SJCRH30 (cell line): ENCODE measurements at places on chromosomes 5 and 9. TPM values are rescaled to one million over a fixed set of nuclear protein-coding genes. Genes with fewer than 3 reads are reported as not detected.
A peak's percentile ranks its signal among the peaks of the same experiment; 100 is the strongest.

GRCh38 chr9:33476503-33476902, 2.8 kb upstream of the NOL6 start:
- peaks cover 4% of the 10 kb centered on the region; the same call in 1 of the 2 replicates for H3K36me3 ChIP-seq
- H3K27ac ChIP-seq: no peak overlapping the region
- H3K4me3 ChIP-seq: no peak overlapping the region
- DNase-seq: no peak
- no peaks in the 10 kb centered on the region for H3K4me1 ChIP-seq

- no peak overlapping the region for H3K27ac ChIP-seq
- peak; percentile 9 for DNase-seq
- no peak overlapping the region for H3K4me3 ChIP-seq
- H3K27me3 ChIP-seq: no peaks in the 10 kb centered on the region
- no peaks in the 10 kb centered on the region for H3K4me1 ChIP-seq
These were observed 51.7 kb downstream of the SLC12A2 start for GRCh38 chr5:128135286-128135685.

DNA sequence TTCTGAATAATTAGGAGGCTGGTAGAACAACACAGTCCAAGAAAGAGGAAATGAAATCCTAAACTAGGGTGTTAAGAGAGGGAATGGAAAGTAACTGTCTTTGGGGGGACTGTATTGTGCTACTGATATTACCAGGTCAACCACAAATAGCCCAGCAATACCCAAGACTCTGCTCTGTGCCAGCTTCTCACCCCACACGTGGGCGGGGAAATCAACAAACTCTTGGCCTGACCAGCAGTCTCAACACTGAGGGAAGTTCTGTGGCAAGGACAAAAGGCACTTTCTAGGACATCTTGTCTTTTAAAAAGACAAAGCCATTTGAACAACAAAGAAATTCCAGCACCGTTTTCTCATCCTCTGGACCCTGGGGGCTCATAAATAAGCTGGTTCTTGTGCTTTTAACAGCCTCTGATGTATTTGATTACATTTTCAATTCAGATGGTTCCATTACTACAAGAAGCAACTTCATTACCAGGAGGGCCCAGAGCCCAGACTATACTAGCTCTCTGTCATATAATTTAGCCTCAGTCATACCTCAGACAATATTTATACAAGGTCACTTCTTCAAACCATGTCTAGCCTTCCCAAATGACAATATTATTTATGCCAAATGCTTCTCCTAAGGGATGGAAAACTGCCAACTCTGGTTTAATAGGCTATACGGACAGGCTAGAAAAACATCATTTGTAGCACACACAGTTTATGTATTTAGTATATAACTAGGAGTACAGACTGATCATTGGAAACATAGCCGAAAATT, 297.8 kb downstream of the CWC27 start:
- no peaks in the 10 kb centered on the region for H3K36me3 ChIP-seq
- H3K4me3 ChIP-seq: no peak overlapping the region
- DNase-seq: no peak
- no peaks in the 10 kb centered on the region for H3K27me3 ChIP-seq
- H3K4me1 ChIP-seq: no peaks in the 10 kb centered on the region

DNA sequence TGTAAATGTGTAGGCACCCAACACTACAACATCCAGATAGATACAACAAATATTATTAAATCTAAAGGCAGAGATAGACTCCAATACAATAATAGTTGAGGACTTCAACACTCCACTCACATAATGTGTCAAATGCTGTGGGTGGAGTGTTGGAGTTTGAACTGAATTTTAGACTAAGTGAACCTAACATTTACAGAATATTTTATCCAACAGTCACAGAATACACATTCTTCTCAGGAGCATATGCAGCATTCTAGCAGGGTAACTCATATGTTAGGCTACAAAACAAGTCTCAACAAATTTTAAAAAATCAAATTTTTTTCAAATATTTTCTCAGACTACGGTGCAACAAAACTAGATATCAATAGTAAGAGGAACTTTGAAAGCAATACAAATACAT, 648.7 kb upstream of the CDH18 start:
- H3K36me3 ChIP-seq: no peaks in the 10 kb centered on the region
- no peak overlapping the region for H3K27ac ChIP-seq
- DNase-seq: no peak

DNA sequence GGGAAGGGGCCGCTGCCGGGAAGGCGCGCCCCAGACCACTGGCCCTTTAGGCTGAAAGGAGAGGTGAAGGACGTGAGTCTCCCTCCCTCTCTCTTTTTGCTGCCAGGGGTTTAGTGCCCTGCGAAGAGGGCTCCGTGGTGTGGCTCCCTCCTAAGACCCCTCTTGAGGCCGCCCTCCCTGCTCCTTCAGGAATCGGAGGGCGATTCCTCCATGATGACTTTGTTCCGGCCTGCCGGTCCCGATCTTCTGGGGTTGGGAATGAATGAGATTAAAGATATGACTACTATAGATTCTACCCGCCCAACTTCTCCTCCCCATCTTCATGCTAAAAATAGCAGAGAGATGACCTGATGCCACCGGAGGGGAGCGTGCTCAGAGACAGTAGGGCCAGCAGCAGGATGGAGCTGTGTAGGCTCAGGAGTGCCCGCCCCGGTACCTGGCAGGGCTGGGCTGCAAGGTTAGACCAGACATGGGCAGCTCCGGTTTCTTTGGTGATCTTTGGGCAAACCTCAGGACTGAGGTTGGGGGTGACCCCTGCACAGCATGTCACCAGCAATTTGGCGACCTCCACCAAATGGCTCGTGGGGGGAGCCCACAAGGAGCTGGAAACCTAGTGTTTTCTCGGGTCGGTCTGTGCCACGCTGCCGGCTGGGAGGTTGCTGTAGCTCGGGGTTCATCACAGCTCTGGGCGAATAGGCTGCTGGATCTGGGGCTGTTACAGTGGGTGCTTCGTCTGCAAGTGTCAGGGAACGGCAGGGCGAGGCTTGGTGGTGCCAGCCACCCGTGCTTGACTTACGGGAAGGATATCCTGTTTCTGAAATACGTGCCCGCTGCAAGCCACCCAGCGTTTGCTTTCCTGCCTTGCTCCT, 1.7 kb downstream of the OLFM1 start:
- no peaks in the 10 kb centered on the region for H3K4me1 ChIP-seq
- peaks cover 12% of the 10 kb centered on the region for H3K27me3 ChIP-seq
- DNase-seq: no peak
- H3K36me3 ChIP-seq: no peaks in the 10 kb centered on the region
- H3K27ac ChIP-seq: no peak overlapping the region

DNA sequence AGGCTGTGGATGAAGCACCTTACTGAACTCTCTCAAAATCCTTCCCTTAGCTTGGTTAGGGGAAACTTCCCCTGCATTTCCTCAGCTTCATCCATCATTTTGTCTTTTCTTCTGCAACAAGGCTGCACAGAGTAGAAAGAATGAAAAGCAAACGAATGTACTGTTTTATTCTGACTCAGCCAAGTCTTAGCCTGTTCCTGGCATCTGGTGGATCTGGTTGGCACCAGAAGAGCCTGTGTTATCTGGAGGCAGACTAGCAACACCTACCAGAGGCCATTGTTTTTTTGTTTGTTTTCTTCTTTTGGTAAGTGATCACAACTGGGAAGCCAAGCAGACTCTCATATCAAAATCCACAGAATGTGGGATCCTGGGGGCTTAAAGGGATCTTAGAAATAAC, 200.7 kb downstream of the FANCC start:
- no peak overlapping the region for H3K27ac ChIP-seq
- H3K4me1 ChIP-seq: no peaks in the 10 kb centered on the region
- H3K27me3 ChIP-seq: no peaks in the 10 kb centered on the region
- H3K36me3 ChIP-seq: peaks cover 3% of the 10 kb centered on the region; the same call in 1 of the 2 replicates
- DNase-seq: no peak

GRCh38 chr5:81068635-81069034, 108.5 kb downstream of the RASGRF2 start:
- no peaks in the 10 kb centered on the region for H3K27me3 ChIP-seq
- H3K36me3 ChIP-seq: no peaks in the 10 kb centered on the region
- H3K4me3 ChIP-seq: no peak overlapping the region

- no peaks in the 10 kb centered on the region for H3K4me1 ChIP-seq
- H3K27me3 ChIP-seq: no peaks in the 10 kb centered on the region
- no peak overlapping the region for H3K4me3 ChIP-seq
- DNase-seq: no peak
- H3K36me3 ChIP-seq: no peaks in the 10 kb centered on the region; the same call in none of the 2 replicates
These were observed 828.5 kb upstream of the DMAC1 start for GRCh38 chr9:8627976-8628679.

- peak; percentile 55 for DNase-seq
- peaks cover 11% of the 10 kb centered on the region for H3K4me1 ChIP-seq
- no peaks in the 10 kb centered on the region for H3K36me3 ChIP-seq
- no peak overlapping the region for H3K4me3 ChIP-seq
These were observed 4.2 kb downstream of the DAB2 start for GRCh38 chr5:39420482-39421145.

DNA sequence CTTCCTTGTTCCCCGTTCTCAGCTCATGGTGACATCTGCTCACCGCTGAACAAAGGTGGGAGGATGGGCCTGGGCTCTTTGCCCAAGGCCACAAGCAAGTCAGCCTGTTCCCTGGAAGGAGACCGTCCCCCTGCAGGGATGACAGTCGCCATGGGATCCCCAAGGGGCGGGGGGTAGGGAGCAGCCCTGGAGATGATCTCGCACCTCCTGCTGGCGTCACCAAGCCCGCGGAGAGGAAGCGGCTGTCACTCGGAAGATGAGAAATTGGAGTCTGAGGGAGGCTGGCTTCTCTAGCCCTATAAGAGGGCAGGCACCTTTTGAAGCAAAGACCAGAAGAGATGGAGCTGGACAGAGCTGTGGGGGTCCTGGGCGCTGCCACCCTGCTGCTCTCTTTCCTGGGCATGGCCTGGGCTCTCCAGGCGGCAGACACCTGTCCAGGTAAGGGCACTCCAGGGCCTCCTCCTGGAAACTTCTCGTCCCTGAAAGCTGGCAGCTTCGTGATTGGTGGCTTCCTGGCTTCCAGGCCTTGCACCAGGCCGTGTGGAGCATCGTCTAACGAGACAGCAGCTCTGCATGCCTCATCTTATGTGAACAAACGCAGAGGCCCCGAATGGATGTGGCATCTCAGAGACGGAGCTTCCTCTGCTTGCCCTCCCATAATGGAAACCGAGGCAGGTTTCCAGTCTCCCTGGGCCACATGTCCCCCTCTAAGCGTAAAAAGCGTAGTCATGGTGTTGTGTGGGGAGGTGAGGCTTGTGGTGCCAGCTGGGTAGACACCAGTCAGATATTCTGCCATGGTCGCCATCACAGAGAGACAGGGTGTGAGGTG, at the start of gene FCN2:
FCN2 (plus strand) TSS at position 327 of the 829 bp plus-strand sequence; CDS start at position 339, 12 bp downstream.
- H3K36me3 ChIP-seq: no peaks in the 10 kb centered on the region
- H3K27me3 ChIP-seq: peaks cover 15% of the 10 kb centered on the region; the same call in 1 of the 2 replicates
- no peak for DNase-seq
- H3K27ac ChIP-seq: no peak within 1 kb of the TSS
- no peaks in the 10 kb centered on the region for H3K4me1 ChIP-seq

GRCh38 chr9:81588148-81588871, 101.0 kb downstream of the TLE1 start:
- peaks cover 95% of the 10 kb centered on the region for H3K36me3 ChIP-seq
- H3K4me3 ChIP-seq: no peak overlapping the region
- H3K4me1 ChIP-seq: no peaks in the 10 kb centered on the region
- H3K27me3 ChIP-seq: no peaks in the 10 kb centered on the region

- no peaks in the 10 kb centered on the region for H3K4me1 ChIP-seq
- no peaks in the 10 kb centered on the region for H3K27me3 ChIP-seq
- H3K4me3 ChIP-seq: no peak overlapping the region
- no peak overlapping the region for H3K27ac ChIP-seq
- H3K36me3 ChIP-seq: peaks cover 57% of the 10 kb centered on the region
These were observed 206.9 kb downstream of the ZSWIM6 start for GRCh38 chr5:61538722-61539501.

GRCh38 chr5:57889558-57889957, 406.9 kb upstream of the ACTBL2 start:
- no peak overlapping the region for H3K27ac ChIP-seq
- peaks cover 26% of the 10 kb centered on the region for H3K4me1 ChIP-seq
- no peaks in the 10 kb centered on the region for H3K36me3 ChIP-seq
- DNase-seq: peak; percentile 83
- H3K27me3 ChIP-seq: no peaks in the 10 kb centered on the region
- no peak overlapping the region for H3K4me3 ChIP-seq

- H3K4me3 ChIP-seq: no peak overlapping the region
- no peaks in the 10 kb centered on the region for H3K36me3 ChIP-seq
- no peak overlapping the region for H3K27ac ChIP-seq
These were observed 1689.2 kb upstream of the WWC1 start for GRCh38 chr5:166602271-166602670.

DNA sequence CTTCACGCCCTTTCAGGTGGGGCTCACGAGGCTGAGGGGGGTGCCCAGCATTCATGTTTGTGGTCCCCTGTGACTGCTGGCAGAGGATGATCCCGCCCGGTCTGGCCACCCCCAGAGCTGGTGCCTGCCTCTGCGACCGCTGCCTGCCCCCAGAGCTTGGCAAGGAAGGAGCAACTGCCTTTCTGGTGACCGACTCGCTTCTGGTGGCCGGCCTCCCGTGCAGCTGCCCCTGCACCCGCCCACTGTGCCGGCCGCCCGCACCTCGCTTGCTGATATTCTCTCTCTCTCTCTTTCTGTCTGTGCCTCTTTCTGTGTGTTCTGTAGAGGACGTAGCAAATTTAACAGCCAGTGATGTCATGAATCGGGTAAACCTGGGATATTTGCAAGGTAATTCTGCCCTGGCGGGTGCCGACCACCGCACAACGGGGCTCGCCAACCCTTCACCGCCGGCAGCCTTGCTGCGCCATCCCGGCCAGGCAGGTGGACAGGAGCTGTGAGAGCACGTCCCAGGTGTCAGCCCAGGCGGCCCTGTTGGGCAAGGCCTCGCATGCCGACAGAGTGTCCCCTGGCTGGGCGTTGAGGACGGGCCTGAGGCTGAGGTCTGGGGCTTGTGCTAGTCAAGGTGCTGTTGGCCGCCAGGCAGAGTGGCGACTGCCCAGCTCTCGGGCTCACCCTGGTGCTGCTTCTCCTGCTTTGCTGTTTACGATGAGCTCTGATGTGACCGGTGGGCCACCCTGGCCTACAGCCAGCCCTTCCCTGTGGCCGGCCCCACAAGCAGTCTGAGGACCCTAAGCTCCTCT, 86.0 kb downstream of the KCNT1 start:
- peaks cover 48% of the 10 kb centered on the region for H3K27me3 ChIP-seq
- no peak overlapping the region for H3K4me3 ChIP-seq
- H3K27ac ChIP-seq: no peak overlapping the region
- no peaks in the 10 kb centered on the region for H3K36me3 ChIP-seq

DNA sequence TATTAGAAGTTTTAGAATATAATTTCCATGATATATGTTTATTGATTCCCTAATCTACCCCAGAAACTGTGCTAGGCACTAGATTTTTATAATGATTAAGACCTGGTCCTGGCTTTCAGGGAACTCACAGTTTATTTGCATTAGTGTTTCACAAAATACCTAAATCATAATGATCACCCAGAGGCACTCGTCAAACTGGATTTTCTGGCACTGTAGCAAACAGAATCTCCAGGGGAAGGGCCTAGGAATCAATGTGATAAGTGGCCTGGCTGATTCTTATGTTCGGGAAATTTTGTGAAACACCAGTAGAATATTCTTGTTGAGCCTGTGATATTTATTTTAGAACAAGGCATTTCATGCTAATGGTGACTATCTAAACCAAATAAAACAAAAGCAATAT, 37.4 kb upstream of the SRP19 start:
- no peak overlapping the region for H3K4me3 ChIP-seq
- no peak overlapping the region for H3K27ac ChIP-seq
- H3K4me1 ChIP-seq: no peaks in the 10 kb centered on the region
- H3K27me3 ChIP-seq: no peaks in the 10 kb centered on the region
- no peak for DNase-seq

The PCDHGB7 gene
- 0.91 and 1.8 TPM in 2 replicates for total RNA-seq

The CERCAM gene
- 27.7 and 28.0 TPM in 2 replicates for total RNA-seq

The CTSV gene
- total RNA-seq: 19.8 and 21.0 TPM in 2 replicates

The HRCT1 gene
- 0.48 TPM in 1 of 2 replicates, not detected in the other for total RNA-seq

The TMOD1 gene
- 0.43 and 0.55 TPM in 2 replicates for total RNA-seq

The HK3 gene
- total RNA-seq: 0.15 TPM in 1 of 2 replicates, not detected in the other

The SEMA6A gene
- 53.5 and 63.2 TPM in 2 replicates for total RNA-seq

The DMRT3 gene
- not detected in 2 replicates for total RNA-seq

The EXOSC2 gene
- 93.7 and 101 TPM in 2 replicates for total RNA-seq
